ENCODE measurements at places on chromosomes 2 and 18.
A peak's percentile ranks its signal among the peaks of the same experiment; 100 is the strongest.

- peak overlapping the region; percentile 60 for H3K27ac ChIP-seq
- H3K36me3 ChIP-seq: no peaks in the 10 kb centered on the region
- no peak overlapping the region for H3K4me3 ChIP-seq
- DNase-seq: no peak
These were observed 250.4 kb upstream of the TANK start for GRCh38 chr2:160909781-160910242.

DNA sequence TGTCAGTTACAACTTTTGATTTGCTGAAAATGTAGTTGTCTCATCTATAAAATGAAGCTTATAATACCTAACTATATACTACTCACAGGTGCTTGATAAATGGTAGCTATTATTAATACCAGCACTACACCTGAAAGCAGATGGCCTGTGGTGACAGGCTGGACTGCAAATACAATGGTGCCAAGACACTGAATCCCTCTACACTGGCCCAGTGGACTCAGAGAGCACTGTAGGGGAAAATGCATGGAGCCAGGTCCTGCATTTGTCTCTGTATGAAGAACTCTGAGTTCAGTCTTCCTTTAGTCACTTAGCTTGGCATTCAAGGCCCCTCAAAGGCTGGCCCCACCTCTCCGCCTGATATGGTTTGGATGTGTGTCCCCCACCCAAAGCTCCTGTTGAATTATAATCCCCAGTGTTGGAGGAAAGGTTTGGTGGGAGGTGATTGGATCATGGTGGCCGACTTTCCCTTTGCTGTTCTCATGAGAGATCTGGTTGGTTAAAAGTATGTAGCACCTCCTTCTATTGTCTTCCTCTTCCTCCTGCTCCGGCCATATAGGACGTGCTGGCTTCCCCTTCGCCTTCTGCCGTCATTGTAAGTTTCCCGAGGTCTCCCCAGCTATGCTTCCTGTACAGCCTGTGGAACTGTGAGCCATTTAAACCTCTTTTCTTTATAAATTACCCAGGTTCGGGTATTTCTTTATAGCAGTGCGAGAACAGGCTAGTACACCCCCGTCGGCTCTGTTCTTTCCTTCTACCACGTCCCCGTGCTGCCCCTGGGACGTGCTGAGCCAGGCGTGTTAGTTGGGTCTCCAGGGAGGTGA lies 11.1 kb upstream of the NTSR2 start:
- no peaks in the 10 kb centered on the region for H3K4me1 ChIP-seq
- no peak for DNase-seq
- no peaks in the 10 kb centered on the region for H3K36me3 ChIP-seq
- H3K4me3 ChIP-seq: no peak overlapping the region
- H3K27me3 ChIP-seq: peaks cover 14% of the 10 kb centered on the region
- no peak overlapping the region for H3K27ac ChIP-seq

- no peak for DNase-seq
- H3K27me3 ChIP-seq: no peaks in the 10 kb centered on the region
- H3K4me1 ChIP-seq: no peaks in the 10 kb centered on the region
These were observed 282.8 kb upstream of the HS6ST1 start for GRCh38 chr2:128601298-128602037.

DNA sequence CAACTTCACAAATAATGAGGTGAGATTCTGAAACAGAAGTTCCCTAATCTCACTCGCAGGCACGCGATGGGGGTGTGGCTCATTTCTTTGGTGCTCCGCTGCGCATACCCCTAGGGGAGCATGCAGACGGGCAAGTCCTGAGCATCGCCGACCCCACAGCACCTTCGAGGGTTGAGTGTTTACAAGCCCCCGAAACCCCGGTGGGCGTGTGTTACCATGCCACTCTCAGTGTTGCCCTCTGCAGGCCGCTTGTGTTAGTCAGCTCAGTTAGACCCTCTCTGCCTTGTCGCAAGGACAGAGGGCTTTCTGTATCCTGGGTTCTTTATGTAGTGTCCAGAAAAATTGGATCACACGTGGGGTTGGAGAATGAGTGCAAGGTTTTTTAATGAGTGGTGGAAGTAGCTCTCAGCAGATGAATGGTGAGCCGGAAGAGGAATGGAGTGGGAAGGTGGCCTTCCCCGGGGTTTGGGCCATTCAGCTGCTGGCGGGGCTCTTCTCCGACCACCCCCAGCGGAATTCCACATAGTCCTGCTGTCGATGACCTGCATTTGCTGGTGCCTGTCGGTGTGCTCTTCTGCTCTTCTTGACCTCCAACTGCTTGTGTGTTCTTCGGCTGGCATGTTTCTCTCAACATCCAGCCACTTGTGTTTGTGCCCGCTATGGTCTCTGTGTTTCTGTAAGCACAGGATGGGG lies 191.3 kb downstream of the RPRM start:
- peak; percentile 5 for DNase-seq
- no peaks in the 10 kb centered on the region for H3K36me3 ChIP-seq
- H3K27me3 ChIP-seq: no peaks in the 10 kb centered on the region
- H3K4me3 ChIP-seq: peak overlapping the region; percentile 14
- H3K27ac ChIP-seq: no peak overlapping the region
- H3K4me1 ChIP-seq: no peaks in the 10 kb centered on the region

DNA sequence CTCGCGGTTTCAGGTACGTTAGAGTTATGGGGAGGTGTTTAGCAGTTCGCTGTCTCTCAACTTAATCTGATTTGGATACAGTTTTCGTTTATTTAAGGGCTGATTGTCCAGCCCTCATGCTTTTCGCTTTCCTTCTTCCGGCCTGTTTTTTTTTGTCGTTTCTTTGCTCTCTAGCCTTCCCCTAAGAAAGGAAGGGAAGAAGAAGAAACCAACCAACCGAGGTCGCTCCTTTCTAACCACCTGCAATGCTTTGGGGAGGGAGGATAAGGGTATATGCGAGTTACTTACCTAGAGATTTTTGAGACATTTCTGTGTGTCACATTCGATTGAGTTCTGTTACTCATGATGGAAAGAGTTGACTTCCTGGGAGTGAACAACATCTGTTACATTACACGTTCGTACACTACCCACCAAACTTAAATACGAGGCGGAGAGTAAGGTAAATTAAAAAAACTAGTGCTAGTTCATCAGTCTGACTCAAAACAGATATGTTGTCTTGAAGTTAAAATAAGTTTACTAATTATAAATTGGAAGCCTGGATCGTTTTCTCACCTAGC lies 918 bp downstream of the EIF5B start:
- H3K36me3 ChIP-seq: no peaks in the 10 kb centered on the region
- H3K27ac ChIP-seq: peak overlapping the region; percentile 82
- DNase-seq: peak; percentile 18
- H3K27me3 ChIP-seq: no peaks in the 10 kb centered on the region
- H3K4me3 ChIP-seq: peak overlapping the region; percentile 96

GRCh38 chr2:101751875-101752619 lies 54.5 kb downstream of the MAP4K4 start:
- H3K27ac ChIP-seq: peak overlapping the region; percentile 57
- no peak for DNase-seq
- peaks cover 53% of the 10 kb centered on the region for H3K4me1 ChIP-seq
- H3K27me3 ChIP-seq: no peaks in the 10 kb centered on the region

- no peak overlapping the region for H3K4me3 ChIP-seq
- no peaks in the 10 kb centered on the region for H3K36me3 ChIP-seq
- H3K27ac ChIP-seq: no peak overlapping the region
- H3K4me1 ChIP-seq: peaks cover 9% of the 10 kb centered on the region
These were observed 24.0 kb downstream of the PRKAG3 start for GRCh38 chr2:218807626-218808025.

DNA sequence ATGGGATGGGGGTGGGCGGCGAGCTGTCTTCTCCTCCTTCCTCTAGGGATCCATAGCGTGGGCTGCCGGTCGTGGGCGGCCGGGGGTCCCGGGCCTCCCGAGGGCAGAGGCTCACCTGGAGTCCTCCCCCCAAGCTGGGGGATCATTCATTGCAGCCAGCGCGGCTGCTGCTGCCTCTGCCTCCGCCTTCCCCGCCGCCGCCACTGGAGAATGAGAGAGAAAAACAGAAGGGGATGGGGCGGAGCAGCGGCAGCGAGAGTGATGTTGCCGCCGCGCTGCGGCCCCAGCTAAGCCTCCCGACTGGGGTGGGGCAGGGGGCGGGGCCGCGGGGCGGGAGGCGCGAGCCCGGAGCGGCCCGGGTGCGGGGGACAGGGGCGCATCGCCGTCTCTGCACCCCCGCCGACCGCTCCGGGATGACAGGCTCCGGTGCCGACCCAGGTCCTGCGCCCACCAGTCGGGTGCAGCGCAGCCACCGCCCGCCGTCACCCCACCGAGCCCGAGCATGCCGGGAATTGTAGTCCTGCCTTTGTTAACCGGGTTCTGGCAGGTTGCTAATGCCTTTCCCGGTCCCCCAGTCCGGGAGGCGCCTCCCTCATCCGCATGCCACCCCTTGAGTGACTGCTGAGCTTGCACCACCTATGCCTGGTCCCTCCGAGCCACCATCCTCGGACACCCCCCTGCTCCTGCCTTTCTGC lies at the start of gene KIF3C:
TSS of gene KIF3C (minus strand) at position 225 of the 695 bp plus-strand sequence. CDS start 580 bp downstream, outside the sequence.
- peaks cover 47% of the 10 kb centered on the region for H3K4me1 ChIP-seq
- H3K4me3 ChIP-seq: peak within 1 kb of the TSS; percentile 90
- DNase-seq: peak; percentile 95
- H3K36me3 ChIP-seq: peaks cover 4% of the 10 kb centered on the region
- peak within 1 kb of the TSS; percentile 87 for H3K27ac ChIP-seq

DNA sequence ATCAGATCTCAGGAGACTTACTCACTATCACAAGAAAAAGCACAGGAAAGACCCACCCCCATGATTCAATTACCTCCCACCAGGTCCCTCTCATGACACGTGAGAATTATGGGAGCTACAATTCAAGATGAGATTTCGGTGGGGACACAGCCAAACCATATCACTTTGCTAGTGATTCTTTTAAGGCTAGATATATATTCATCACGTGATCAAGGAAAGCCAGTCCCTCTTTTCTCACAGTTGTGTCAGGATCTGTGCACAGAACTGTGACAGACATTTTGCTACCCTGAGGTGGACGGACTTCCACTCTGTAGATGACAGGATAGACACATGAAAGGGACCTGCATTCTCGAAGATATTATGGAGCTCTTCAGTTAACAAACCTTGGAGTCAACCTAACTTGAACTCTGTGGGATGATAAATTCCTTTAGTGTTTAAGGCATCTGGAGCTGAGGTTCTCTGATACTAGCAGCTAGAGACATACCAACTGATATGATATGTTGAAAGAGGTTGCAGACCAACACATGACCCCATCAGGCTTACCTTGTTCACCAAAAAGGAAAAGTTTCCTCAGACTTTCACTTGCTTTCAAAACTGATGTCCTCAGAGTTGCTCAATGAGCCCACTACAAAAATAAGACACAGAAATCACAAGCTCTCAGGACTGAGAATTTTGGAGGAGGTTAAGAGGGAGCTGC lies 66.3 kb upstream of the SCG2 start:
- H3K4me3 ChIP-seq: no peak overlapping the region
- no peaks in the 10 kb centered on the region for H3K27me3 ChIP-seq
- DNase-seq: no peak
- H3K4me1 ChIP-seq: no peaks in the 10 kb centered on the region
- no peak overlapping the region for H3K27ac ChIP-seq
- no peaks in the 10 kb centered on the region for H3K36me3 ChIP-seq

DNA sequence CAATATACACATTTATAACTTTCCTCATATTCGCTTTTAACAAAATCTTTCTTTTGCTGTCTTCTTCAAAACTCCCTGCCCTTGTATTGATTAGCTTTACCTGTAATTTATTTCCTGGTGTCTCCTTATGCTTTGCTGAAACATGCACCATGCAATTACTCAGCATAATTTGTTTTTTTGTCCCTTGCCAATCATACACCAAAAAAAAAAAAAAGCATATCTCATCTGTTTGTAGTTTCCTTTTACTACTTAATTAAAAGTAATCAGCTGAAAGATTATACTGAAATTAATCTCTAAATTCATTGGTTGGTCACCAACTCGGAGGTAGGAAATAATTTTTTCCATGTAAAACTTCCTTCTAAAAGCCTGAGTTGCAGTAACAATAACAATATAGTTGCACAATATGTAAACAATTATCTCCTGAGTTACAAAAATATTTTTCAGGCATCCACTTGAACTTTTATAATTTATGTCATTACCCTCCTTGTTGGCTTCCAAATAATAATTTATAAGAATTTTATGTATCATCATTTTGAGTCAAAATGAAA lies 53.0 kb upstream of the ROCK1 start:
- no peaks in the 10 kb centered on the region for H3K27me3 ChIP-seq
- no peak overlapping the region for H3K4me3 ChIP-seq
- no peak for DNase-seq
- H3K27ac ChIP-seq: peak overlapping the region; percentile 59
- no peaks in the 10 kb centered on the region for H3K36me3 ChIP-seq

GRCh38 chr2:222013889-222014288 lies 284.9 kb downstream of the PAX3 start:
- H3K4me3 ChIP-seq: no peak overlapping the region
- H3K4me1 ChIP-seq: no peaks in the 10 kb centered on the region
- no peak overlapping the region for H3K27ac ChIP-seq
- no peak for DNase-seq

GRCh38 chr18:39347701-39348100 lies 1782.1 kb upstream of the CELF4 start:
- H3K27ac ChIP-seq: no peak overlapping the region
- no peaks in the 10 kb centered on the region for H3K4me1 ChIP-seq
- no peaks in the 10 kb centered on the region for H3K27me3 ChIP-seq
- no peak for DNase-seq
- H3K4me3 ChIP-seq: no peak overlapping the region
